ENCODE measurements at places on chromosomes 6 and 20.

DNA sequence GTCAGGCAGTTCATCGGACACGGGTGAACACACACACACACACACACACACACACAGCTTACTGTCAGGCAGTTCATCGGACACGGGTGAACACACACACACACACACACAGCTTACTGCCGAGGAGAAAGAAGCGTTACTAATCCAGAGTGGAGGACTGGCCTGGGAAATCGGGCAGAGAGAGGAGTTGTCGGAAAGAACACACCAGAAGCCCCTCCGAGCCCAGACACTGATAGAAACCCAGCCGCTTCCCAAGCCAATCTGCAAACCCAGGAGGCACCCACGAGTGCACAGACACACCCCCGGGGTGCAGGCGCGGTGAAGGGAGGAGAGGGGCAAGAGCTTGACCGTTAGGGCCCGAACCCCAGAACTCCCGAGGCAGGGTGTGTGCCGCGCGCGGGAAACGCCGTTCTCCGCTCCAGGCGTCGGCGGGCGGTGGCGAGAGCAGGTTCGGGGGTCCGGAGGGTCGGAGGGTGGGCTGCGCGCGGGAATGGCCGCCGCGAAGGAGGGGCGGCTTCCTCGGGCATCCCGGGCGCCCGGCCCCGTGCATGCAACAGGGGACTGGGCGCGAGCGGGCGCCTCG is 636 bp downstream of the ELOVL2 start:
- no peak for DNase-seq

DNA sequence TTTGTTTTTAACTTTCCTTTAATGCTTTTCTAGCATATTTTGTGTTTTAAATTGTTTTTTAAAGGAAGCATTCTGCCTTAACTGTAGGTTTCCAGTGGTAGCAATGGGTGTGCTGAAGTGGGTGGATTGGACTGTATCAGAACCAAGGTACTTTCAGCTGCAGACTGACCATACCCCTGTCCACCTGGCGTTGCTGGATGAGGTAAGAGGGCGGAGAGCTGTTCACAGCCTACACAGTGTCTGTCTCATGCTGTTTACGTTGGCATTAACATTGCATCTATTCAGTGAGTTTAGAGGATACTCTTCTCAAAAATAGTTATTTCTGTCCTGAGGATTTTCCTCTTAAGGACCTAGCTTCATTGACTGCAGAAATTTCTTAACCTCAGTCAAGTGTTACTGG is 11.9 kb downstream of the NELFCD start:
- no peak for DNase-seq

DNA sequence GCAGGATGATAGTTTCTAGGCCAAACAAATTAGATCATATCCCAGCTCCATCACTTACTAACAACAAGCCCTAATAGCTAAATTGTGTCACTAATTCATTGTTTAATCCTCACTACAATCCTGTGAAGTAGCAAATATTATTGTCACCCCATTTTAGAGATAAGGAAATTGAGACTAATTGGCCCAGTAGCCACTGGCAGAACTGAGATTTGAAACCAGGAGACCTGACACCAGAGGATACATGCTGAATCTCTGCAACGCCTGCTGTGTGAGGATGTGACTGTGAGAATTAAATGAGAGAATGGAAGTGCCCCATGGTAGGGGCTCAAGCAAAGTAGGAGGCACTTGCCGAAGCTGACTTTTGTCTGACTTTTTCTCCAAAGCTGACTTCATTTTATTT is 124.3 kb upstream of the CITED2 start:
- DNase-seq, result no peak

GRCh38 chr20:53880108-53880641 is 190.2 kb downstream of the BCAS1 start:
- no peak for DNase-seq

DNA sequence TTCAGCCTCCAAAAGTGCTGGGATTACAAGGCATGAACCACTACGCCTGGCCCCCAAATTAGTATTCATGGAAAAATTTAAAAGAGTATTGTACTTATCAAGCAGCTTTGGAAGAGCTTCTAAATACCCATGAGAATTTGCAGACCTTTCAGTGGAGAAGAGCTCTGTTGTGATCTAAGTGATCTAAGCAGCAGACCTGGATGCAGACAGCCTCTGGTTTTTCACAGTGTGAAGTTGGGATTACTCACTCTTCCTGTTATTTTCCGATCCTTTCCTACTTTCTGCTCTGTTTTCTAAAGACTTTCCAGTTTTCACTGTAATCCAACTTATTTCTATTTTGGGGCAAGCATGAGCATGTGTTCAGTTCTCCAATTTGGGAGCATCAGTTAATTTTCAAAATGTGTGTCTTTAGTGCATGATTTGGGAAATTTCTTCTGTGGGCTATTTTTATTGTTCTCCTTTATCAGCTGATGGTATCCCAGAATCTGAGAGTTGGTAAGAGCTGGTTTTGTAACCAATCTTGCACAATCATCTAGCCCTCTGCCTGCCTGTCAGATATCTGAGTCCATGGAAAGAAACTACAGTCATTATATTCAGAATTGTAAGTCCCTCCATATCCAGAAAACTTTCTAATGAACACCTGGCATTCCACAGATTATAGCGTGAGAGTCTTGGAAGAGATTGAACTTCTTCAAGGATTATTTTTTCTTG is 207.7 kb upstream of the DTNBP1 start:
- no peak for DNase-seq

DNA sequence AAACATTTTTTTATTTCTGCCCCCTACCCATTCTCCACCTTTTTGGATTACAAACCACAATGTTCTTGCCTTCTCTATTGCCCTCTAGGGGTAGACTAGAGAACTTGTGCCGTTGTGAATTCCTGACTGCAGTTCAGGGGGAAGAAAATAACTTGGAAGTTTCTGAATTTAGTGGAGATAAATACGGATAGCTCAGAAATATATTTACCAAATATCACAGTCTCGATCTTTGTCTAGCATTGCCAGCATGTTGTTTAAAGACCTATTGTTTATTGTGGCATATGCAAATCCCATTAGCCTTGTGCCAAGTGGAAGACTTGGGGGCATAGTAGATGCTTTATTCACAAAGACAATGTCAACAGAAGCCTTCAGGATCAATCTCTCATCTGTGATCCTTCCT is 154.1 kb upstream of the MMS22L start:
- DNase-seq, result no peak

DNA sequence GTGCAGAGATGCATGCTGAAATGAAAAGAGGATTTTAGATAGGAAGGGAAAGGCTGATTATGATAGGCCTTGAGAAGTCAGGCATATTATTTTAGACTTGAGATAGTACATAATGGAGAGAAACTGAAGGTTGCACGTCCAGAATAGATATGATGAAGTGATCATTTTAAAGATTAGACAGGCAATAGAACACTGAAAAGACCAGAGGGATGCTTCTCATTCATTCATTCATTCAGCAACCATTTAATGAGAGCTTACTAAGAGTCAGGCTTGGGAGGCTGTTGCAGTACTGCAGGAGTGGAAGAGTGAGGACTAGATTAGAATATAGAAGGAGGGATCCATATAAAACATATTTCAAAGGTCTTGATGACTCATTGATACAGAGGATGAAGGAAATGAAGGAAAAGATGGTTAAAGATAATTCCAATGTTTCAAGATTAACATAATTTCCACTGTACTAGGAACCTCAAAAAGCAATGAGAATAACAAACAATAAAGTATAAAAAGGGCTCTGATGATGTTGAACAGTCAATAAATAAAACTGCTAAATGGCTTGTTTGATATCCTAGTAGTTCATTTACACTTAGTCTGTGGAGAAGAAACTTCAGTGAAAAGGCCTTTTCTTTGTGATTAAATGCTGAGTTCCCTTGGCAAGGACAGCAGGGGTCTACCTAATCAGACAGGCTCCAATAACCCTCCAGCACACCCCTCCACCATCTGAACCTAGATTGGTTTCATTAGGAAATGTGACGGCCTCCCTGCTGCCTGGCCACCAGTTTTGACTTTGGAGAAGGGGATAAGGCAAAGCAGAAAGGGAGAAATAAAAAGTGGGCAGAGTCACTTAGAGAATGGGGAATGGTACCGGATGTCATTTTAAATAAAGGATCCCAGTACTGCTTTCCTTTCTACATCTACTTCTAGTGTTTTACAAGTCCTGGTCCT is 5.3 kb upstream of the FBXO9 start:
- DNase-seq, result no peak

DNA sequence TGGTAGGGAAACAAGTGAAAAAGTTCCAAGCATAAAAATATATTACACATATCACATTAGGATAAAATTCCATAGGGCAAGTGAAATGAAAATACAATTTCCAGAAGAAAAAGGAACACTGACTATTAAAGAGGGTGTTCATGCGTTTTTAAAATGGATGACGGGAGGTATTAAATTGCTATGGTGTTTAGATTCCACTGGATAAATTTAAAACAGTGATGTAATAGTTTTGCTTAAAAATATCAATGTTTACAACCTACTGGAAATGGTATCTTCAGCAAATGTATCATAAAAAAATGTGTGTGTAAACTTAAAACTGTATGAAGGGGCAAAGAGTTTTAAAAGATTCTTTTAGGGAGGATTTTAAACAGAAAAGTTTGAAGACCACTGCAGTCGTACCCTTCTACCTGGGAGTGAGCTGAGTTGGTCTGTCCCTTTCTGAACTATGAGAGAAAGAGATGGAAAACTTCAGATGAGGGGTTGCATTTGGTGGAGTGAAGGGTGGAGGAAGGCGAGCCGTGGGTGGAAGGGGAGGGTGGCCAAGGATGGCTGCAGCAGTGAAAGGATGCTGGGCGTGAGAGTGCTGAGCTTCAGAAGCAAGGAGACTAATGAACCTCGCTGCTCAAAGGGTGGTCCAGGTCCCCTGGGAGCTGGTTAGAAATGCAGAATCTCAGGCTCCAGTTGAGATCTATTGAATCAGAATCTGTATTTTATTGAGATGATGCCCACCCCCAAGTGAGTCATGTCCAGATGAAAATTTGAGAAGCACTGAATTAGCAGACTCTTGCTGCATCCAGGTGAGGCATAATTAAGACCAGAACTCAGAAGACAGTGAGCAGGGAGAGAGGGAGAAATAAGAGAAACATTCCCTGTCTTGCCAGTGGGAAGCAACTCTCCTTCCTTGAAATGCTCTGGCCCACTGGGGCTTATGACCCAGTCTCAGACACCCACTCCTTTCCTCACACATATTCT is 54.5 kb upstream of the MRPS10 start:
- DNase-seq, result no peak

GRCh38 chr6:167047554-167047953 is 48.4 kb downstream of the CEP43 start:
- DNase-seq, result no peak

- no peak for DNase-seq
Measured at GRCh38 chr20:53098621-53099020, 126.5 kb downstream of the TSHZ2 start.

- DNase-seq, result peak; percentile 62
Measured at GRCh38 chr20:63698739-63699465, 2.5 kb downstream of the TNFRSF6B start.

GRCh38 chr6:32947552-32948465 is 5.1 kb downstream of the HLA-DMA start:
- no peak for DNase-seq

DNA sequence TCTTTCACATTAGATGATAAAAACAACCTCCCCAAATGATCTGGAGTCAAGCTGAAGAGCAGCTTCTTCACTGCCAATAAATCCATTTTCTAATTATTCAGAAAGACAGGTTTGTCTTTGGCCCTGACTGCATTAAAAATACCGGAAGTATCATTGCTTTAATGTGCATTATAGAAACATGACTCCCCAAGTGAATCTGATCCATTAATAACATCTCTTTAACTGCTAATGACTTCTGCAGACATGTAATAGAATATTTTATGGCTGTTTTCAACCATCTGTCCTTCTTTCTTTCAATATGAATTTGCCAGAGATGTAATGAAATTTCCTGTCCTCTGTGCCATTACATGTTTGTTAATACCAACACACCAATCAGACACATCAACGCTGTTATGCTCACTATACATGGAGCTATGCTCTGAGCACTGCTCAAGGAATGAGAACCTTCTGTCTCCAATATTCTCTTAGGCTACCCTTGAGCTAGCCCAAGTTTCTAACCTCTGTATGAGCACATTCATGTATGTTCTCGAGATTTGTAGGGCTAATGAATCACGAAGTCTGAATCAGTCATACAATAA is 87.8 kb downstream of the LYRM4 start:
- DNase-seq, result no peak

DNA sequence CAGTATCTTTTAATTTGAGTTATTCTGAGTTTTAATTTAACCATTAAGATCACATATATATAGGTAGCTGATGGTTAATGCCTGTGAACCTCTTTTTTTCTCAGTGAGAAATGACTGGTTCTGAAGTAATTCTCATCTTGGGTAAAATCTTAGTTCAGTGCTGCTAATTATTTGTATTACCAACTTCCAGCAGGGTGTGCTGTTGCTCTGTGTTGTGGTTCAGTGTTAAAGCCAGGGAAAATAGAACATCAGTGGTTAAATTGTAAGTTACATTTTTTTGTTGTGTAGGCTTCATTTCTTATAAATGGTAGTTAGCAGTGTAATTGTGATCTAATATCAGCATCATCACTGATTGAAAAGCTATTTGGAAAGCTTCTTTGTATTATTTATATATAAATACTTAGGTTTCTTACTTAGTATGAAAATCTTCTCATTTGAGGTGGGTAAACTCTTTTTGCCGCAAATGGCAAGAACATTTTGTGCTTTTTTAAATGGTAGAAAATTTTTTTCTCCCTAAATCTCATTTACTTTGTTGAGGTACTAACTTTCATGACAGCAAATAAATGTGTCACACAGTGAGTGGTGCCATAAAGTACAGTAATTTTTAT is 43.7 kb downstream of the CDC5L start:
- peak; percentile 12 for DNase-seq

DNA sequence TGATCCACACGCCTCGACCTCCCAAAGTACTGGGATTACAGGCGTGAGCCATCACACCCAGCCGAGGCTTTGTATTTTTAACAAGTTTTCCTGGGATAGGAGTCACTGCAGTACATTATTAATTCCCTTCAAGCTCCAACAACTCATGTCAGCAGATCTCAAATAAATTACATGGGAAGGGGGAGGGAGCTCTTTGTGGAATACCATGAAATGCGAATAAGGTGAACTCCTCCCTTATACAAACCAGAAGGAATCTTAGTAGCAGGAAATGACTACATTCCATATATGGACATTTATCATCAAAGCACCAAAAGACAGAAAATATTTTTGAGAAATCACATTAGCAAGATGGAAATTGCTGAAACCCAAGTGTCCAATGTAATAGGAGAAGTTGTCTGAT is 2.9 kb downstream of the GSS start:
- DNase-seq, result no peak

DNA sequence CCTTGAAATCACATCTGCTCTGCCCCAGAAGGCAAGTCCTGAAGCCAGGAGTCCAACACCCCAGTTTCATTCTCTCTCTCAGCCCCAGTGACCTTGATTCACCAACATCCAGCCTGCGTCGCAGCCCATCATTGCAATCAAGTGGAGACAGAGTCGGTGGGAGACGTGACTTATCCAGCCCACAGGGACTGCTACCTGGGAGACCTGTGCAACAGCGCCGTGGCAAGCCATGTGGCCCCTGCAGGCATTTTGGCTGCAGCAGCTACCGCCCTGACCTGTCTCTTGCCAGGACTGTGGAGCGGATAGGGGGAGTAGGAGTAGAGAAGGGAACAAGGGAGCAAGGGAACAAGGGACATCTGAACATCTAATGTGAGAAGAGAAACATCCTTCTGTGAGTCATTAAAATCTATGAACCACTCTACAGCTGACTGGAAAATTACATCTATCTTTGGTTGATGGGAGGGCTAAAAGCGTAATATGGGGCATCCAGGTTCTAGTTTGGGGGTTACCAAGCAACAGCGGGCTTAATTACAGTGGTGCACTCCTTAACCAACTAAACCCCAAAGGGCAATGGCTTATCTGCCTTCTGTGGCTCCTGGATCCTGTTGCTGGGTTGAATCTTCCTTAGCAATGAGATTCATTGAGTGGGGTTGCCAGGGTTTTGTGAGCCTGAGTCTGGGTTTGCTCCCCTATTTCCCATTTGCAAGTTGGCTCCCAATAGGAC is 2.5 kb downstream of the LY6G6D start:
- no peak for DNase-seq

Data from stimulated activated CD4-positive, alpha-beta T cell treated with anti-CD3 and anti-CD28 coated beads, Interleukin-1b, Interleukin-23, amount 100 ng/mL, for 4 hours (primary cell).